ENCODE measurements at places on chromosomes 7 and 10.

- peak; percentile 16 for DNase-seq
Measured at GRCh38 chr7:23471106-23471859, 992 bp upstream of the IGF2BP3 start.

GRCh38 chr10:71083716-71083975 lies 128.7 kb upstream of the UNC5B start:
- no peak for DNase-seq

DNA sequence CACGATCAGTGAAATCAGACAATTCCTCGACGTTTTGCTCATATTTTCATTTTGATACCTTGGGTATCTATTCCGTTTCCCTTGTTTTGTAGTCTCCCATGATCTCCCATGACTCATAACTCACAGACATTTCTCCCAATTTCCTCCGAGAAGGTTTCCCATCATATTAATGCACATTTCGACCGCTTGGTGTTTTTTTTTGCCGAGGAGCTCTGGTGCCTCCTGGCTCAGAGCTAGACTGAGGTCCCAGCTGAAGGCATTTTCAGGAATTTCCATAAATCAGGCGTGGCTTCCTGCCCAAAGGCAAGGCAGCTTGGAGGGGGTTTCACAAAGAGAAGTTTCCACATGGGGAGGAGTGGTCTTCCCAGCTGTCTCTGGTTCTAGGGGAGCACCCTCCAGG lies 148.2 kb upstream of the TNS3 start:
- no peak for DNase-seq

GRCh38 chr10:73625004-73625883 lies 16.0 kb downstream of the MYOZ1 start:
- peak; percentile 8 for DNase-seq

DNA sequence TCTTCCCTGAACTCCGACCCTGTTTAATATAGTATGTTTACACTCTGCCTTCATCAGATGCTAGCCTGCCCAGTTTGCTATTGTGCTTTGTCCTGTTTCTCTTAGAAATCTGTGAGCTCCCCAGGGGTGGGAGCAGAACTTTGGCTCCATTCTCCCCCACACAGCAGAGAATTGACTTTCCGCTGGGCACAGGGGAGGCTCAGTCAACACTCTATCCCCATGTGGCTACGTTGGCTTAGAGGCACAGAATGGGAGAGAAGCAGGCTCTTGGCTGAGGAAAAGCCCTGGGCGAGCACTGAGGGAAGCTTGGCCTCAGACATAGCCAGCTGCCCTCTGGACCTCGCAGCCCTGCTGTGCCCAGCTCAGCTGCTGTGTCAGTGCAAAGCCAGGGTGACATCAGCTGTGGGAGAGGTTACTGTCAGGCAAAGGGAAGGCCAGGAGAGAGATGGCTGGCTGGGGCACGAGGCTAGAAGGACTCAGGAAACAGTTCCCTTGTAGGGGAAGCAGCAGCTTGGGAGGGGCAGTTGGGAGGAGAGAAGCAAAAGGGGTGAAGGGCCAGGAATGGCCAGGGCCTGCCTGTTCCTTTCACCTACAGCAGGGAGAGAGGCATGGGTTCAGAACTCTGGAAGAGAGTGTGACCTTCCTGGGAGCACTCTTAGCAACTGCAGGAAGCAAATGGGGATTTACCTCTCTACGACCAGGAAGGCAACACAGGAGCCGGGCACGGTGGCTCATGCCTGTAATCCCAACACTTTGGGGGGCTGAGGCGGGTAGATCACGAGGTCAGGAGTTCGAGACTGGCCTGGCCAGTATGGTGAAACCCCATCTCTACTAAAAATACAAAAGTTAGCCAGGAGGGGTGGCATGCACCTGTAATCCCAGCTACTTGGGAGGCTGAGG lies 5.8 kb upstream of the SCD start:
- no peak for DNase-seq

GRCh38 chr7:65404020-65404419 lies 30.4 kb downstream of the ZNF92 start:
- no peak for DNase-seq

- DNase-seq, result no peak
Measured at GRCh38 chr7:31445686-31446355, 68.1 kb upstream of the ITPRID1 start.

DNA sequence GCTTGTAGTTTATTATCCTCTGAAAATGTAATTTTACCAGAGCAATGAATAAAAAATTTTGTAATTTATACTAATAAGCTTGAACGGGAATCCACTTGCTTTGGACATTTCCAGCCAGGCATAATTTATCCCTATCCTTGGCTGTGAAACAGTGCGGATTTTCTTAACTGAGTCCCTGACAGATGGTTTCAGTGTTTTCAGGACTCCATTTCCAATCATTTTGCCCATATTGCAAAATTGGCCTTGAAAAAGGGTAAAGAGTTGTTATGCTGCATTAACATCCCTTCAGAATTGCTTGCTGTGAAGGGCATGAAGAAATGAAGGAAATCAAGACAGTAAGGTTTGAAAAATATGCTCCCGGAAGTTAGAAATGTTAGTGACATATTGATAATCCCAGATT lies 57.7 kb downstream of the NXPH1 start:
- no peak for DNase-seq

GRCh38 chr10:68861253-68861652 lies 33.9 kb downstream of the STOX1 start:
- DNase-seq, result no peak

DNA sequence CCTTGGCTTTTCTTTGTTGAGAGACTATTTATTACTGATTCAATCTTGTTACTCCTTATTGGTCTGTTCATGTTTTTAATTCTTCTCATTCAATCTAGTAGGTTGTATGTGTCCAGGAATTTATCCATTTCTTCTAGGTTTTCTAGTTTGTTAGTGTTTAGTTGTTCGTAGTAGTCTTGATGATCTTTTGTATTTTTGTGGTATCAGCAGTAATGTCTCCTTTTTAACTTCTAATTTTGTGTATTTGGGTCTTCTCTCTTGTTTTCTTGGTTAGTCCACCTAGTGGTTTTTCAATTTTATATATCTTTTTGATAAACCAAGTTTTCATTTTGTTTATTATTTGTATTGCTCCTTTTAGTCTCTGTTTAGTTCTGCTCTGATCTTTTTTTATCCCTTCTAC lies 546.9 kb upstream of the TPK1 start:
- DNase-seq, result no peak

DNA sequence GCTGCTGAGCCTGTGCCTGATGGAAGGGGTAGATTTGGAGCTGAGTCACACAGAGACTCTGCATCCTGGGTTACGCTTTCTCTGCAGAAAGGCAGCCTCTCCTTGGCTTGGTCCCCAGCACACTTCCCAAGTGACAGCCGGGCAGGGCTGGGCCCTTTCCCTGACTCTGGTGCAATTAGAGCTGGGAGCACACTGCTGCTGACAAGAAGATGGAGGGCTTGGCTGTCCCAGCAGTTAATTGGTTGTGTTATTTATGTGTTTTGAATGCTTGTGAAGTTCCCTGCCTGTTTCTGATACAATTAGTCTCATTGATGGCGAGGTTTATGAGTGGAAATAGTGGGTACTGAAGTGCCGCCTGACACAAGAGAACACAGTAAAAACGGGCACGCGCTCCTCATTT lies 123.6 kb downstream of the TCERG1L start:
- DNase-seq, result no peak

DNA sequence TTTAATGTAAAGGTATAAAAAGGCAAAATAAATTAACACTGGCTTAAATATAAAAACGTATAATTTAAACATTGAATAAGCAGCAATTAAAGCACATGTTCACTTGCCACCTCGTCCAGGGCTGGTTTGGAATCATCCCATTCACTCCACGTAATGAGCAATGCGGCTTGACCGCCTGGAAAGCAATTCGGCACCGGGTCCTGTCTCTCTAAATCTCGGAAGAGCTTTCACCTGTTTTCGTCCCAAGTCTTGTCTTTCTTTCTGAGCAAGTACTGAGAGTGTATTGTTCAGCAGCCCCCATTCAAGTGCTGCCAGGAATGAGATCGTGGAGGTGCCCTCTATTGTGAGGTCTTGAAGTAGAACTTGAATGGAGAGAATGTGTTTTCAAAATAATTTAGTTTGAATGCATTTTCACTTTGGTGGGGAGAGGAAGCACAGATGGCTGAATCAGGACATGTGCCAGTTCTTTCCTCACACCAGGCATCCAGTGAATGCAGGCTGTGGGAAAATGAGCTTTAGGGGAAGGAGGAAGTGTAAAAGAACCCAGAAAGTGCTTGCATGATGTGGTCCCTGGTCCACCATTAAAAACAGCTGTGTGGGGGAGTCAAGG lies 515.2 kb downstream of the REEP3 start:
- no peak for DNase-seq

- DNase-seq, result no peak
Measured at GRCh38 chr7:22278660-22279059, 78.3 kb downstream of the RAPGEF5 start.

DNA sequence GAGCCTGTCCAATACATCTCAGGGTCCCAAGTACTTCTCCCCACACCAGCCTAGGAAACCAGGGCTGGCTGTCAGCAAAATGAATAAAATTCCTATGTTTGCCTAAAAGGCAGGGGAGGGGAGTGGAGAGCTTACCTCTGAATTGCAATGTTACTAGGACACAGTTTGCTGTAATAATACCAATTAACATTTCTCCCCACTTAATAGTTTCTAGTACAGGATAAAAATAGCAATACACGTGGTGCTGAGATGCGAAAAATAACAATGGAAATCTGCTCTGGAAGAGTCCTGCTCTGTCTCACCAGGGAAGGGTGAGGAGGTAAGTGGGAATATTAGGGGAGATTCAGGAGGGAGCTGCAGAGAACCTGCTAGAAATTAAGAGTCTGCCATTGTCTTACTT lies 112.3 kb downstream of the PLXNA4 start:
- DNase-seq, result no peak

- DNase-seq, result no peak
Measured at GRCh38 chr7:149462101-149462520, 1.2 kb upstream of the ZNF777 start.

DNA sequence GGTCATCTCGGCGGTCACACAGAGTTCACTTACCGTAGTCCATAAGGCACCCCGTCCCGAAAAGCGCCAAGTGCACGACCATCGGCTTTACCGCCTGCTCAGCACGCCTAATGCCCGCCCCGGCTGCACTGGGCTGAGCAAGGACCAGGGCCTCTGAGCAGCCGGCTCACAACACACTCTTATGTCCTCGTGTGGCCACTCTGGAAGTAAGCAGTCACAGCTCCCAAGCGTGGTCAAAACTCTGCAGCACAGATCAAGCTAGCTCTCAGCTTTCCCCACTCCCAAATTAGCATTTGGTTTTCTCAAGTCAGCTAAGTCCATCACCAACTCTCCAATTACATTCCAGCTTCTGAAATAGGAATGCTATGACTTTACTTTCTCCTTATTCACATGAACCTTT lies 57.7 kb downstream of the MAD1L1 start:
- DNase-seq, result no peak

DNA sequence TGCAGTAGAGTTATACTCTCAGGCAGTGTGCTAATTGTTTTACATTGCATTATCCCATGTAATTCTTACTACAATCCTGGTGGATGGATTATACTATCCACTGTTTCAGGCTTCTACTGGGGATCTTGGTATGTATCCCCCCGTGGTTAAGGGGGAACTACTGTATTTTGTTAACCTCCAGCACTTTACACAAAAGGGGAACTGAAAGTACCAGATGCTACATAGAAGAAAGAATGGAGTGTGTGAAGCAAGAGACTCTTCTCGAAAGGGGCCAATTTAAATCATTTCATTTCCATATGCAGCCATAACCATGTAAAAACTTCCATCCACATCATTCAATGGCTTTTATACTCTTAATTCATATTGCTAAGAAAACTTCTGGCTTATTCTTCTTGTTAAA lies 69.4 kb downstream of the C1GALT1 start:
- DNase-seq, result no peak

DNA sequence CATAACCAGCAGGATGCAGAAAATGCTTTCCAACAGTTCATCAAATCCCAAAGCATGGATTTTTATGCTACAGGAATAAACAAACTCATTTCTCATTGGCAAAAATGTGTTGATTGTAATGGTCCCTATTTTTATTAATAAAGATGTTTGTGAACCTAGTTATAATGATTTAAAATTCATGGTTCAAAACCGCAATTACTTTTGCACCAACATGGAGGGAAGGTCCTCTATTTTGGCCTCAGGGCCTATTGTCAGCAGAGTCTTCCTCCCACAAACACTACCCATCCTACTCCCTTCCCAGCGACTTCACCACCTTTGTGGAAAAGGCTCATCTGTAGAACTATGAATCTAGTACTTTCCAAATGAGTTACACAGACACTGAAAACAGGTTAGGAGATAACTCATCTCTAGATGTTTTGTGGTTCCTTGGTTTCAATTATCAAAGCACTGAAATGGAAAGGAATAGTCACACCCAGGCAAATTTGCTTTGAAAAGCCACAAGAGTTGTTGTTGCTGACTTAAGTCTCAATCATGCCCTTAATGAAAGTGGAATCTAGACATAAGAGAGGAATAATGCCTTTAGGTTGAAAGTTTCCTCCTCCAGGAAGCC lies 59.4 kb upstream of the FRMD4A start:
- no peak for DNase-seq

- no peak for DNase-seq
Measured at GRCh38 chr7:131364767-131365344, 37.2 kb downstream of the MKLN1 start.

DNA sequence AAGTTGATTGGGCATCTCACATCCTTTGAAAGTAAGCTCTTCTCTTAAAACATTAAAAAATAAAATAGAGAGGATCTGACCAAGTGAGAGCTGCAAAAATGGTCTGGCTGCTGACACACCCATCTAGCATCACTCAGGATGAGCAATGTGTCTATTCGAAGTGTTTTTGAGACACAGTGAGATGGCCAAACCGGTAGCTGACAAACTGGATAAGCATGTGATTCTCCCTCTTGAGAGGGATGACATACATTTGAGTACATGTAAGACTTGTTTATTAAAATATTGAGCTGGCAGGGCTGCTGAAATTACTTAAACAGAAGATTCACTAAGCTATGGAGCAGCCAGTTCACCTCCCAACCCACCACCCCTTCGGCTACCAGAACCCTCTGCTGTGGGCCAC lies 333.9 kb downstream of the ADRA2A start:
- no peak for DNase-seq

DNA sequence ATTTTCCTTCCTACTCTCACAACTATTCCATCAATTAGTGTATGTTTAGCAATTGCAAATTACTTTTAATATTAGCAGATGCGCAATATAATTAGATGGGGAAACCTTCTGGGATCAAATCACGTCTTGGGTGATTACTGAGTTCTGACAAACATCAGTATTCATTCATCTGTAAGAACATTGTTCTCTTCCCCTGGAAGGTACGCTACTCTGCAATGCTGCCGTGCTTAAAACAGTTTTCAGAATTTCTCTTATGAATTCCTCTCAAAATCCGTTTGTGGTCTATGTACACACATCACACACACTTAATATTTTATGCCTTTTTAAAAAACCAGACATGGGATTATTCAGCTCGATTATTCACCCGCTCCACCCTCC lies 237.5 kb upstream of the NEBL start:
- DNase-seq, result no peak

DNA sequence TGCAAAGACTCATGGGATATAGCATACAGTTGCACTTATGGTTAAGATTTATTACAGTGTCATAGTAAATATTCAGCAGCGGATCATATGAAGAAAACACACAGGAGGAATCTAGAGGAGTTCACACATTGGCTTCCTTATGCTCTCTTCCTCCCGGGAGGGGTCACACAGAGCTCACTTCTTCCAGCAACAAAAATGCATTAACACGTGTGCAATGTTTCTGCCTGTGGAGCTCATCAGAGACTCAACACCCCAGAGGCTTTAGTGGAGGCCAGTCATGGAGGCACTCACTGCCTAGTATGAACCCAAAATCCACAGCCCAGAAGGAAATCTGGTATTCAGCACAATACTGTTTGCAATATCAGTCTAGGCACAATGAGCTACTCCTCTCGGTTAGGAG lies 202.8 kb upstream of the PRSS1 start:
- DNase-seq, result no peak
